MG63 (cell line): ENCODE measurements at places on chromosomes 5 and 9. TPM values are rescaled to one million over a fixed set of nuclear protein-coding genes. Genes with fewer than 3 reads are reported as not detected.

DNA sequence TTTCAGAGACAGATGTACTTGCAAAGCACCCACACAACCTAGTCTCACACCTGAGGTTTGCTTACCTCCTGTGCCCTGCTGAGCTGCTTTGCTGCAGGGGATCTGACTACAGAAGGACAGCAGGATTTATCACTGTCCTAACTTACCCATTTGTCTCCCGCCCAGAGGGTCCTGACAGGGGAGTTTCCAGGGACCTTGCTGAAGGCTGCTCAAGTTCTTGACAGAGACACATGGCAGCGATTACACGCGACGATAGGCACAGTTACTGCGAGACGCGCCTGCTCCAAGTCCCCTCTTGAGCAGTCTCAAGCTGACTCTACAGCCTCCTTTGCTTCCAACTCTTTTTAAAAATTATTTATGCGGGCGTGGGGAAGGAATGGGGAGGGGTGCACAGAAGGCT lies 24.6 kb upstream of the GALNT10 start:
- DNase-seq: no peak

DNA sequence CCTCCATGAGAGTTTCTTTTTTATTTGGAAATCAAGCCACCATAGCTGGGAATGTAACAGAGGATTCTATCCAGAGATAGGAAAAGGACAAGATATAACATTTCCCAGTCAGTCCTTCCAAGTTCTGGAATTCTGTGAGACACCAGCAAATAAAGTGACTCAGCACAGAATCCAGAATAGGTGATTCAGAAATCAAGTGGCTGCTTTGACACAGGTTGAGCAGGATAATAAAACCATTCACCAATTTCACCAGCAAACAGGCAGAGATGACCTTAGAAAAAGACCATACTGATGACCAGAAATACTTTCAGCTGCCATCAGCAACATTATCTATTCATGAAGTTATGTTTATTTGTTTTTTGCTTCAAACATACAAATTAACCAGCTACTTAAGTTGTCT lies 491.5 kb upstream of the TUSC1 start:
- no peak for DNase-seq

DNA sequence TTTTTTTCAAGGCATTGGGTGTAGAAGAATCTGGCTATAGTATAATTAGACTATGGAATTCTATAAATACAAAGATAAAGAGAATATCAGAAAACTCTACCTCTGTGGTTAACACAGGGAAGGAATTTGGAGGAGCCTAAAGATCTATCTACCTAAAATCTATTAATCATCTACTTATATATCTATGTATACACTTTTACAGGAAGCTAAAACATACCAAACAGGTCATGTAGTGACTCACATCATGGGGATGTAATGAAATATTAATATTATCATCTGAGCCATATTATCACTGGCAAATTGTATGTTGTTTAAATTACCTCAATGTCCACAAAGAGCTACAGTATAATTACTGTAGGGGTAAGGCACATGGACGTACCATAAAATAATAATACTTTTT lies 1748.2 kb downstream of the EFNA5 start:
- DNase-seq: no peak

DNA sequence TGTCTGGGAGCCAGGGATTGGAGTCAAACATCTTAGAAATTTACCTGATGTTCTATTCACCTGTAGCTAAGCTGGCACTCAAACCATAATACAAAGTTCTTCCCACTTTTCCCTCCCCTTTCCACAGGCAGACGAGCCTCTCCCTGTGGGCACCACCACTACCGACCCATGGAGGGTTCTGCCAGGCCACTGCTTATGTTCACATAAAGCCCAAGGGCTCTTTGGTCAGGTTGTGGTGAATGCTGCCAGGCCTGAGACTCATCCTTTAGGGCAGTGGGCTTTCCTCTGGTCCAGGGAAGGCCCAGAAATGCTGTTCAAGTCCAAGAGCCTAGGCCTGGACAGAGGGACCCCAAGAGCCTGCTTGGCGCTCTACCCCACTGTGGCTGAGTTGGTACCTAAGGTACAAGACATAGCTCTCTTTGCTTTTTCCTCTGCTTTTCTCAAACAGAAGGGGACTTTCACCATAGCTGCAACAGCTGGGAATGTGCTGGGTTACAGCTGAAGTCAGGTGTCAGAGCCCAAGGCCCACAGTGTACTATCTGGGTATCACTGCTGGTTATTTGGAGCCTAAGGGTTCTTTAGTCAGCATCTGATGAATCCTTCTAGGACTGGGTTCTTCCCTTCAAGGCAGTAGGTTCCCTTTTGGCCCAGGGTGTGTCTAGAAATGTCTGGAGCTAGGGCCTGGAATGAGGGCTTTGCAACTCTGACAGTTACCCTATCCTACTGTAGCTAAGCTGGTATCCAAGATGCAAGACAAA lies 620.1 kb downstream of the TLE1 start:
- DNase-seq: no peak

The PCDHA9 gene
- not detected in 2 replicates for total RNA-seq

The HRCT1 gene
- total RNA-seq: 95.0 and 617 TPM in 2 replicates

DNA sequence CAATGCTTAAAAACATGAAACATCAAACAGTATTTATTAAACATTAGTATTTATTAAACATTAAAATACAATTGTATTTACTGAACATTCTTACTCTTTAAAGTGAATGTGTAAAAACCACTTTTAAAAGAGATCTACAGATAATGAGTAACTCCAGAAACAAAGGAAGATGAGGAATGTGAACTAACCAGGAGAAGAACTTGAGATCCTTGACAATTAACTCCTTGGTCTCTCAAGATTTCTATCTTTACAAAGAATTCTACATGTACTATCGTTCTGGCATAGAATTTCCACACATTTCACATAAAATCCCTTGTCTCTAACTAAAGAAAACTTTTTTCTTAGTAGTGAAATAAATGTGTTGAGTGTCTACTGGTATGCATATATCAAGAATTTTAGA lies 28.7 kb upstream of the IFNE start:
- no peak for DNase-seq

GRCh38 chr5:61069150-61069549 lies 93.1 kb downstream of the SMIM15 start:
- DNase-seq: no peak

DNA sequence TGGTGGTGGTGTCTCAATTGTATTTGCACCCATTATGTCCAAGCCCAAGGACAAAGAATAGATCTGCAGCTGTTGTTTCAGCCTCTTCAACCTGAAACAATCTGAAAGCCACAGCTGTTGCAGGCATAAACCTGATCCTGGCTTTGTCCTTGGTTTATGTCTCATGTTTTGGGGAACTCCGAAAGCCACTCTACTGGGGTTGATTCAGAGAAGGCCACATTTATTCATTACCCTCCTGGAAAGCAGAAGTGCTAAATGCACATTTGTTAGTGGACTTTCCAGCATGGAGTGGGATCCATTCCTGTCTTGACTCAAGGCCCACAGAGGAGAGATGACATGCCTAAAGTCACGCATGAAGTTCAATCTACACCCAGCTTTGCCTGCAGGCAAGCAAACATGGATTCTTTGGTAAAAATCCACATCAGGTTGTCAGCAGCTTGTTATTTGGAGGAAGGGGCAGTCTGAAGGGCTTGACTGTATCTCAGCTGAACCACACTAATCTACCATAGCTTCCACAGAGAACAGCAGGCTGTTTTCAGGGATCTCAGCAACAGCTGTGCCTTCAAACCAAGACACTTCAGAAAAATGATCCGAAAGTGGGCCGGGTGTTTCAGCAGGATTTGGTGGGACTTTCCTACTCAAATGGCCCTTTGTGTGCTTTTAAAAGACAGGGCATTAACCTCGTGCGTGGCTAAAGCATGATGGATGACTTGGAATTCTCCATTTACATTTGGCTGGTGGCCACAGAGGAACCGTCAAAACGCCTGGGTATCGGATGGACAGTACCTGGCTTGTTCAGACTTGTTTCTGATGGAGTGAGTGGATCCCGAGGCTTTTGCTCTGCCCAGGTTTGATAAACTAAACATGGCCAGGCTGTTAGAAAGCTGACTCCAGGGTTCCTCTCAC lies 36.2 kb upstream of the ADAM19 start:
- no peak for DNase-seq

The ZDHHC11B gene
- total RNA-seq: not detected in 2 replicates

DNA sequence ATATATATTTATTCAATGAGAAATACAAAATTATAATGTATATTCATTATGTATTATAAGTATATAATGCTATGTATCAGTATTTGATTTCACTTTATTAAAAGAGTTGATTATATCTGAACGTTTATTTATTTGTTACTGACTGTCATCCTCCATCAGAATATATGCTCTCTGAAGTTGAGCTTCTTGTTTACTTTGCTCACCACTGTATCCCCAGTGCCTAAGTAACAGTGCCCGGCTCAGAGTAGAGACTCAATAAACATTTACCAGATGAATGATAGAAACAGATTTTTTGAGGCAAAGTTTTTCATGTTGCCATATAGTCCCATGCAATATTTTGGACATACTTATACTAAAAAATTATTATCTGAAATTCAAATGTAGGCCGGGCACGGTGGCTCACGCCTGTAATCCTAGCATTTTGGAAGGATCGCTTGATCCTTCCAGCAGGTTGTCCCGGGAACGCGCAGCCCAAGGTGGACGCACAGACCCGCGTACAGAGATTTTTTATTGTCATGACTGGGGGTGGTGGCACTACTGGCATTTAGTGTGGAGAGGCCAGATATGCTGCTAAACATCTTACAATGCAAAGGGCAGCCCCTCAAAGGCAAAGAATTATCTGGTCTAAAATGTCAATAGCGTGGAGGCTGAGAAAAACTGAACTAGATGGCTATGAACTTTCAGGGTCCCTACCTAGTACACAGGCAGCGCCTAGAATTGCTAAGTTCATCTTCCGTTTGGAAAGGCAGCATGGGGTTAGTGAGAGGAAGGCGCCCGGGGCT lies 761 bp upstream of the DNAJC25 start:
- DNase-seq: no peak

GRCh38 chr5:62647241-62647640 lies 68.6 kb downstream of the LRRC70 start:
- no peak for DNase-seq

- DNase-seq: no peak
Measured at GRCh38 chr9:2824564-2824963, 19.3 kb downstream of the PUM3 start.

The OCLN gene
- 0.74 and 2.1 TPM in 2 replicates for total RNA-seq

DNA sequence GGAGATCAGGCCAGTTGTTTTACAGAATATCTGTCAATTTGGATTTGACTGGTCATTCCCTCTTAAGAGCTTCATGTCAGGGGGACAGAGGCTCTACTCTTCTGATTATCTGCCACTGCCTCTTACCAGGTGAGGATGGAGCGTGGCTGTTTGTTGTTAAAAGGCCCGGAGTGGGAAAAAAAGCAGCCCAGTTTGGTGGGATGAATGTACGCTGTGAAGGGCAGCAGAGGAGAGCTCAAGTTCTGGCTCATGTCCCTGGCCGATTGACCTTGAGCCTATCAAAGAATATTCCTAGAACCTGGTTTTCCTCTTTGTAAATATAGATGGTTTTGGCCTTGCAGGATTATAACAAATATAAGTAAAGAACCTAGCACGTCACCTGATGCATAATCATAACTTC lies 16.3 kb upstream of the SHB start:
- no peak for DNase-seq

- peak; percentile 61 for DNase-seq
Measured at GRCh38 chr5:177312649-177313181, 1.0 kb upstream of the MXD3 start.

- DNase-seq: no peak
Measured at GRCh38 chr9:72256931-72257330, 107.7 kb downstream of the GDA start.

The PTAR1 gene
- total RNA-seq: 8.1 and 21.0 TPM in 2 replicates

DNA sequence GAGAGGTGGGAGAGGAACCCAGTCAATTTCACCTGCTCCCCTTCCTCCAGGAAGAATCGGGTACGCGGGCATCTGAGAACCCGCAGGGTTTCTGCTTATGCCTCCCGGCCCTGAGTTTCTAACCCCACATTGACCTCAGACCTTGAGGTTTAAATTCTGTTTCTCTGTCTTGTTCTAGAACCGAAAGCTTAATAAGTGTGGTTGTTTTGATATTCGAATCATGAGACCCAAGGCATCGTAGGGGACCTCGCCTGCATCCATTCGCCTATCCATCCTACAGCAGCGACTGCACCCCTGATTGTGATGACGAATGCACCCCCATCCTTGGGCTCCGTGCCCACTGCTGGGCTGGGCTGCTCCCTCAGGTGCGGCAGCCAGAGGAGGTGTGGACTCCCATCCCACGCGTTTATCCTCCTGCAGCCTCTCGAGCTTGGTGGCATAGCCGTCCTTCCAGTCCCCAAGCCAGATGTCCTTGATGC lies 80.8 kb upstream of the IER5L start:
- DNase-seq: no peak

The GHR gene
- 0.95 and 3.4 TPM in 2 replicates for total RNA-seq

GRCh38 chr5:56142233-56142613 lies 90.9 kb downstream of the ANKRD55 start:
- DNase-seq: no peak

- no peak for DNase-seq
Measured at GRCh38 chr5:115507681-115508080, 36.9 kb downstream of the FEM1C start.

- DNase-seq: no peak
Measured at GRCh38 chr5:136038635-136039034, 9.8 kb downstream of the TGFBI start.

DNA sequence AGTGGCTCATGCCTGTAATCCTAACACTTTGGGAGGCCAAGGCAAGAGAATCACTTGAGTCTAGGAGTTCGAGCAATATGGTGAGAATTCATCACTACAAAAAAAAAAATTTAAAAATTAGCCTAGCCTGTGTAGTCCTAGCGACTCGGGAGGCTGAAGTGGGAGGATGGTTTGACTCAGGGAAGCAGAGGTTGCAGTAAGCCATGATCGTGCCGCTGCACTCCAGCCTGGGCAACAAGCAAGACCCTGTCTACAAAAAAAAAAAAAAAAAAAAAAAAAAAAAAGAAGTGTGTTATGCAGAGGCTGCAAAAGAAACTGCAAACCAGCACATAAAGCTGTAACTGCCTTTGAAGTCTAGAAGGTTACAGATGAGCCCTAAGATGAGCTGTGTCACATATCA lies 116.9 kb upstream of the SLC1A3 start:
- DNase-seq: no peak

The SLC23A1 gene
- not detected in 2 replicates for total RNA-seq

DNA sequence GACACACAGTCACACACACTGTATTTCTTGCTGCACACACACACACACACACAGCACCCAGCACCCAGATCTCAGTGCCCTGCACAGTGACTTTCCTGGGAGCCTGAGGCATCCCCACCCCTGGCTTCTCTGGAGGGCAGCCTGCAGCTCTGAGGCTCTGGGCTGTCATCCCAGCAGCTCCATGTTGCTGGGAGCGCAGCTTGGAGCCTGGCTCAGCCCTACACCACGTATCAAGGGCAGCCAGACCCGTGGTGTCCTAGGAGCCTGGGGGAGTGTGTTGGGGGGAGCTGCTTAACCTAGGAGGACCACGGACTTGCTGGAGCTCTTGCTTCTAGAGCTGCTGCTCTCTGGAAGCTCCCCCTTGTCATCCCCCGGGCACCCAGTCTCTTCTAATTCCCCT lies 5.2 kb downstream of the IER5L start:
- DNase-seq: no peak

The LCN1 gene
- total RNA-seq: not detected in 2 replicates
